WTC11 (cell line): ENCODE measurements at places on chromosomes 4 and X. TPM values are rescaled to one million over a fixed set of nuclear protein-coding genes. Genes with fewer than 3 reads are reported as not detected.

The HSFX2 gene
- 0.37 TPM in 1 of 3 replicates, not detected in the others for total RNA-seq

The FAM193A gene
- total RNA-seq: 24.4 to 28.1 TPM (median 24.6 TPM) in 3 replicates

The GYG2 gene
- 47.6 to 53.6 TPM (median 52.8 TPM) in 3 replicates for total RNA-seq

The ANAPC4 gene
- 33.4 to 40.5 TPM (median 35.6 TPM) in 3 replicates for total RNA-seq

The MSANTD1 gene
- total RNA-seq: 0.98 to 1.1 TPM (median 0.99 TPM) in 3 replicates

The AADAT gene
- total RNA-seq: 9.1 to 12.3 TPM (median 10.0 TPM) in 3 replicates

The ABHD18 gene
- 15.9 to 17.8 TPM (median 16.5 TPM) in 3 replicates for total RNA-seq

The EFNB1 gene
- 9.7 to 16.4 TPM (median 10.0 TPM) in 3 replicates for total RNA-seq

The FANCB gene
- 12.3 to 13.2 TPM (median 13.2 TPM) in 3 replicates for total RNA-seq

The DKK2 gene
- 0.07 TPM in 1 of 3 replicates, not detected in the others for total RNA-seq

- DNase-seq: no peak
Observed at GRCh38 chr4:89998469-89999011, 103.9 kb downstream of the MMRN1 start.

- DNase-seq: no peak
Observed at GRCh38 chr4:82553020-82553419, 8.8 kb downstream of the TMEM150C start.

DNA sequence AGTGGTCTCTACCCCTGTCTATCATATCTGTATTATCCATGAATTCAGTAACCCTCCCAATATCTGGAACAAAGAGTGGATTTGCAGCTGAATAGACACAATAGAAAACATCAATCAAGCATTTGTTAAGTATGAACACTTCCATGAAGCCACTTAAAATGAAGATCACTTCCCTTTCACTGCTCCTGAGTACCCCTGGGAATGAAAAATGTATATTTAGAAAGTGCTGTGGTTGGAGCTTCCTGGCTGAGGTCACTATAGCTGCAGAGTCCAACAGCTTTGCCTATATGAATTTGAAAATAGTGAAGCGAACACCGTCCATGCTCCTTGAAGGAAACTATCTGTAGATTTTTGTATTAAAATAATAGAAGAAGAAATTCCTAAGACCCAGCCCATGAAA is 227.0 kb downstream of the DTHD1 start:
- no peak for DNase-seq

DNA sequence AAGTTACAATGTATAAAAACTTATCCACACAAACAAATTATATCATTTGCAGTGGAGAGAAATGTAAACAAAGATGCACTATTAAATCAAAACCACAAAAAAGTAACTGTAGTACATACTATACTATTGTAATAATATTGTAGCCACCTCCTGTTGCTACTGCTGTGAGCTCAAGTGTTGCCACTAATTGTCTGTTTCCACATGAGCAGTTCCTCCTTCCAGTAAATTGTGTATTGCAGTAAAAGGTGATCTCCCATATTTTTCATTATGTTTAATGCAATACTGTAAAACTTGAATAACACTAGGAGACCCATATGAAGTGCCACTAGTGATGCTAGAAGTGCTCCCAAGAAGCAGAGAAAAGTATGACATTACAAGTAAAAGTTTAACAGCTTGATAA is 11.7 kb downstream of the LIN54 start:
- DNase-seq: no peak

DNA sequence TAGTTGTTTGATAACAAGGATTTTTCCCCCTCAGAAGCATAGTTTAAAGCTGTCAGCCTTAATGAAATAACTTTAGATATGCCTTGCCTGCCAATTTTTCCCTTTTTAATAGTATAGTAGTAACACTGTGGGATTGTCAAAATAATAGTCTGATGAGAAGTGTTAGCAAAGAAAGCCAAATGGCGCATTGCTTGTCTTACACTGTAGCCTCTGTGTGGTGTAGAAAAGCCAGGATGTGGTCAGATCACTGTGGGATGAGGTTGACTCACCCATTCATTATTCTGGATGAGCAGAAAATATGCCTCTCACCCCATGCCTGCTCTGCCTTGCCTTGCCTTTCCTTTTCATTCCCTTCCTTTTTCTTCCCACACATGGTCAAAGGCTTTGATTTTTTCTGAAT is 257.8 kb upstream of the NRK start:
- DNase-seq: no peak

DNA sequence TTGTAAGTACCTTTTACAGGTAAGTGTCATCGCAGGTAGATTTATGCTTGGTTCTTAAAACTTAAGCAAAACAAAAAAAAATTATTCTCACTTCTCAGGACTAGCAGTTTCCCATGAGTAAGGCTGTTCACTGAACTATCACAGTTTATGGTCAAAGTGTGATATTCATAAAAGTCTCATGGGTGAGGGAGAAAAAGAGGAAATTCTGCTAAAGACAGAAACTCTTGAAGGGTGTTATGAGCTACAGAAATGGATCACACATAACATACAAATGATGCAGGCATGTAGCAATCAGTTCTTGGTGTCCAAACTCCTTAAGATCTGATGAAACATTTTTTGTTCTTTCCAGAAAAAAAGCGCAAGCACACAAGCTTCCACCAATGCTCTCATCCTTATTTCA is 8.5 kb downstream of the RAB9A start:
- no peak for DNase-seq

- DNase-seq: no peak
Observed at GRCh38 chr4:77782102-77782835, 36.9 kb downstream of the CNOT6L start.

DNA sequence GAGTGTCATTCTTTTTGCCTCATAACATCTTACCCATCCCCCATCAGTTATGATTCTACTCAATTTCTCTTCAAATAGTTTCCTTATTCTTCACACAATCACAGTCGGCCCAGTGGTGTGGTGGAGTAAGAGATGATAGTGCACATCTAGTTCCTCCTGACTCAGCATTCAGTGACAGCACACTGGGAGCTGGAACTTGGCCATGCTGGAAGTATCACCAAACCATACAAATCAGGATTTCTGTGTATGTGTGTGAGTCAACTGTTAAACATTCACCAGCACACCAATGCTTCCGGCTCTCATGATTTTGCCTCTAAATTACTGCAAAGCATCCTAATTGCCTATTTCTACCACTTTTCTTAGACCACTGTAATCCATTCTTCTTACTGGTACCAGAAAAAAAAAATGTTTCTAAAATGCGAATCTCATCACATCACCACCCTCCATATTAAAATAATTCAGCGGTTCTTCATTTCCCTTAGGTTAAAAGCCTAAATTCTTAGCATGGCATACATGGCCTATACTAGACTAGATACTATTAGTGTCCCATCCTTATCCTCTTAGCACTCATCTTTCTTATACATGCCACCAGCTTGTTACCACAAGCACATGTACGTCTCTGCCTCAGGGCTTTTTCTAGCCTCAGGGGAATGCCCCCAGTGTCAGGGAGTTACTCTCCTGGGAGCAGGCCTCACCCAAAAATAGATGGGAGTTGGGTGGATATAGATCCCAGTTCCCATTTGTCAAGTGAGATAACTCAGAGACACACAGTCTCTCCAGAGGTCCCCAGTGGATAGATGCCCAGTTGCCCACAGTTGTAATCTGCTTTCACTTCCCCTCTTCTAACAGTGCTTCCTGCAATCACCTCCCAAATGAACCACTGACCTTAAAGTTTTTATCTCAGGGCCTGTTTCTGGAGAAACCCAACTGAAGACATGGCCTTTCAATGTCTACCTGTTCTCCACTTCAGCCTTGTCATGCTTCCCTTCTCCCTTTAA is 49.2 kb upstream of the DDX53 start:
- DNase-seq: no peak

DNA sequence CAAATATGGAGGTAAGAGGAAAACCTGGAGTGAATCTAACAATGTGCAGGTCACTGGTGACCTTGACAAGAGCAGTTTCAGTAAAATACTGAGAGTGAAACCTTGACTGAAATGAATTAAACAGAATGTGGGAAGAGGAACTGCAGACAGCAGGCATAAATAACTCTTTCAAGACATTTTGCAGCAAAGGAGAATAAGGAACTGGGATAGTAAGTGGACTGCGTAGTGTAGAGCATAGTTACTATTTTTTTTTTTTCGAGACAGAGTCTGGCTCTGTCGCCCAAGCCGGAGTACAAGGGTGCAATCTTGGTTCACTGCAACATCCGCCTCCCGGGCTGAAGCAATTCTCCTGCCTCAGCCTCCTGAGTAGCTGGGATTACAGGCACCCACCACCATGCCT is 24.0 kb downstream of the RBMX start:
- DNase-seq: no peak

GRCh38 chrX:70030301-70030767 is 19.4 kb downstream of the AWAT2 start:
- peak; percentile 49 for DNase-seq

GRCh38 chr4:81564025-81564424 is 92.3 kb upstream of the RASGEF1B start:
- DNase-seq: no peak

DNA sequence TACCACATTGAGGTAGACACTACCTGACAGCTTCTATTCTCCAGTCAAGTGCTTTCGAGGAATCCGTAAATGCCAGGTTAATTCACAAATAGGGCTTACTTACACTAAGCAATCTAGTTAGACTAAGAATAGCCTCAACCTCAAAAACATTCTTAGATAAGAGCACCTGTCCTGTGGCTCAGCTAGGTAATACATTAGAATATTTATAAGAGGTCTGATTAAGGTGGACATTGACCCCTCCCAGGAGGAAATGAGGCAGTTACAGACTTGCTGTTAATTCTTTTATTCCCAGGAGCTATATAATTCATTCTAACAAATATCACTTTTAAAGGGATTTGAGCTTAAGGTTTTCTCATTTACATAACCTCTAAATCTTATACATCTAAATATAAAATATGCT is 758.1 kb downstream of the GRID2 start:
- no peak for DNase-seq

DNA sequence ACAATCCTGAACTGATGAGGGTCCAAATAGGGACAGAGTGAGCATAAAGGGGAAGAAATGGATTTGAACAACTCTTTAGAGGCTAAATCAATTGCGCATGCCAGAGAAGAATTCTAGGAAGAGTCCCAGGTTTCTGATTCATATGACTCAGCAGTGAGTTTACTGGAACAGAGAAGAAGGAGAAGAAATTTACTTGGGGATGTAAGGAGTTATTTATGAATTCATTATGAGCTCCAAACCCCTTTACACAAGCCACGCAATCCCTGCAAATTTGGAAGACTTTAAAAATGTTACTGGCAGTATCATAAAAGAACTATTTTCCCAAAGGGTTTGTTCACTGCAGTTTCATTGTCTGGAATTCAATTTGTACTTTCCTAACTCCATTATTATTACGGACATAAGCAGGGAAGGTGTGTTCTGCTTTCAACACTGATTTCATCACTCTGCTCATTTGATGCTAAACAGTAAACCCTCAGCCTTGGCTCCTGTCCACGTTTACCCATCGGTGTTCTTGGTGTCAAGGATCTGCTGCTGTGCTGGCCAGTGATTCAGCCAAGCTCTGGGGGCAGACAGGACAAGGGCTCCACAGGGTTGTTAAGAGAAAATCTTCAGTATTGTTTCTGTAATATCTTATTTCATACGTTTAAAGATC is 273.7 kb downstream of the HNRNPD start:
- DNase-seq: no peak

DNA sequence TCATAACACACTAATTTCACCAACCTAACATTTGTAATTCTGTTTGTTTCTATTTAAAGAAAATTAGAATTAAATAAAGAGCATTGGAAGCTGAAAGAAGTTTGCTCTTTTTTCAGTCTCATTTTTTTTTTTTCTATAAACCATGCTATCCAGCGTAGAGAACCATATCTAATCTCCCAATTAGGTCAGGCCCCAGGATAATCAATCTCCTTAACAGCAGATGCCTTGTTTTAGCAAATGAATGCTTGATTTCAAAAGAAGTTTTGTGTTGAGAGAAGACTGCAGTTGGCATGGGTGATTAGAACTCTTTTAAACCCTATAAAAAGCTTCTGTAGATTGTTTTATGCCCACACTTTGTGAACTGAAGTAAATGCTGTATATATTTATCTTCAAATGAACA is 15.6 kb upstream of the MAD2L1 start:
- DNase-seq: no peak

- DNase-seq: no peak
Observed at GRCh38 chr4:33626221-33626620, 2618.1 kb downstream of the ARAP2 start.

DNA sequence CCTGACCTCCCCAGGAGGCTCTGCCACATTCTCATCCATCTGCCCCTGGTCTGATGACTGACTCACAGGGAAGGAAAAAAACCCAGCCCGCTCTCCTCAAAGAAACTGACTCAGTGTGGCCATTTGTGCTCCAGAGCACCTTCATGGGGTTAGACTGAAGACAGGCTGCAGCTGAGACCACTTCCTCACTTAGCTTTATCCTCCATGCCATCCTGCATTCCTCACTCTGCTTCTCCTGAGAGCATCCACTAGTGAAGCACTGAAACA is 35.9 kb upstream of the HPSE start:
- DNase-seq: no peak

- no peak for DNase-seq
Observed at GRCh38 chr4:8082517-8083055, 76.0 kb downstream of the ABLIM2 start.

DNA sequence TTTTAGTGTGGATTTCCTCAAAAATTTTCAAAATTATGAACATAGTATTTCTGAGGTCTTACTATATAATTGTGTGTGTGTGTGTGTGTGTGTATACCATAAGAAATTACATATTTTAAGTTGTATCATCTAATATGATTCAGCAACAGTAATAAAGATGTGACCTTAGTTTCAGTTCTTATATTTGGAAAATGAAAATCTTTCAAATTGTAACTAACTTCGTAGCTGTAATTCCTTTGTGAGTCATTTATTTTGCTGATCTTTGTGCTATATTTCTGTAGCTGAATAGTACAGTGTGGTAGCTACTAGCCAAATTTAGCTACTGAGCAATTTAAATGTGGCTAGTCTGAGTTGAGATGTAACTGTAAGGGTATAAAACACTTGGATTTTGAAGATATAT is 116.4 kb downstream of the RAP1GDS1 start:
- DNase-seq: no peak

DNA sequence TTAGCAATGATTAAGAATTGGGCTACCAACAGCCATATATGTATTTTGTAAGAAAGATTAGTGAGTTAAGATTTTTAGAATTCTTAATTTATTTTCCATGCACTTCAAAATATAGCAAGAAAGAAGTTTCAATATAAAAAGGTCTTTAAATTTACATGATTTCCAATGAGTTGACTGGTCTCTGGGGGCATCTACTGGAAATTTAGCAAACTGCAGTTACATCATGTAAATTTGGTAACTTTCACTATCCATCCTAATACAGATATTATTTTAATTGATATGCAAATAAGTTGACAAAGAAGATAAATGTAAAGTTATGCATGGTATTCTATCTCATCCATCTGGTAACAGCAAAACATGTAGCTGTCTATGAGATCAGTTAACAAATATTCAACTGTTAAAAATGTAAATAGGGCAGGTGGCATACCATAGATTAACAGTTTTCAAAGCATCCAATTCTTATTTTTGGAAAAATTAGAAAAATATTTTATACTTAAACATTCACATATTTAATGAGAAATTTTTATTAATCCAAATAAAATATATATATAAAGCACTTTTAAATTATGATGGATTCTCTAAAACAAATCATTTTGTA is 29.1 kb downstream of the TTC29 start:
- DNase-seq: no peak
